ENCODE measurements at places on chromosomes 3 and 15.

DNA sequence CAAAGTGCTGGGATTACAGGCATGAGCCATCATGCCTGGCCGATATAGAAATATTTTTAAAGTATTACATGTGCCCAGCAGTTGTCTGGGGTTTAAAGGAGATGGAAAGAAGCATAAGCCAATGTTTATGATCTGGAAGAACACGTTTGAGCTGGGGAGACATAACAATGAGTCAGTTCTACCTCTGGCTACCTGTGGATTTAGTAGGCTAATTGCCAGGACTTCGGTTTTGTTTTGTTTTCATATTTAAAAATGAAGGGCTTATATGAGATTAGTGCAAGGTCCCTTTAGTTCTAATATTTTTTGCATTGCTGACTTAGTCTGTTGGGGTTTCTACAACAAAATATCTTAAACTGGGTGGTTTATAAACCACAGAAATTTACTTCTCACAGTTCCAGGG, 22.9 kb upstream of the TNFSF10 start:
- H3K27ac ChIP-seq: no peak overlapping the region
- no peak overlapping the region for H3K4me3 ChIP-seq
- H3K27me3 ChIP-seq: peaks cover 2% of the 10 kb centered on the region
- no peak for DNase-seq
- no peaks in the 10 kb centered on the region for H3K36me3 ChIP-seq

- no peak for DNase-seq
- H3K27me3 ChIP-seq: no peaks in the 10 kb centered on the region
- no peak overlapping the region for H3K4me3 ChIP-seq
- no peaks in the 10 kb centered on the region for H3K36me3 ChIP-seq
These were observed 84.8 kb upstream of the ICE2 start for GRCh38 chr15:60563539-60564404.

DNA sequence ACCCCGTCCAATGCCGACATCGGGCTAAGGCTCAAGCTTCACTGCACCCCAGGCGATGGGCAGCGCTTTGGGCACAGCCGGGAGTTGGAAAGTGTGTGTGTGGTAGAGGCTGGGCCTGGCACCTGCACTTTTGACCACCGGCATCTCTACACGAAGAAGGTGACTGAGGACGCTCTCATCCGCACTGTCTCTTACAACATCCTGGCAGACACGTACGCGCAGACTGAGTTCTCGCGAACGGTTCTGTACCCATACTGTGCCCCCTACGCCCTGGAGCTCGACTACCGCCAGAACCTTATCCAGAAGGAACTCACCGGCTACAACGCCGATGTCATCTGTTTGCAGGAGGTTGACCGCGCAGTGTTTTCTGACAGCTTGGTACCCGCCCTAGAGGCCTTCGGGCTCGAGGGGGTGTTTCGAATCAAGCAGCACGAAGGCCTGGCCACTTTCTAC, 1.0 kb downstream of the PDE12 start:
- no peaks in the 10 kb centered on the region for H3K36me3 ChIP-seq
- peaks cover 8% of the 10 kb centered on the region for H3K4me1 ChIP-seq
- peak overlapping the region; percentile 92 for H3K4me3 ChIP-seq
- DNase-seq: peak; percentile 32
- H3K27ac ChIP-seq: peak overlapping the region; percentile 99

GRCh38 chr15:25693321-25694238, 169.5 kb downstream of the ATP10A start:
- no peaks in the 10 kb centered on the region for H3K27me3 ChIP-seq
- H3K27ac ChIP-seq: no peak overlapping the region
- H3K4me3 ChIP-seq: no peak overlapping the region
- H3K36me3 ChIP-seq: no peaks in the 10 kb centered on the region

DNA sequence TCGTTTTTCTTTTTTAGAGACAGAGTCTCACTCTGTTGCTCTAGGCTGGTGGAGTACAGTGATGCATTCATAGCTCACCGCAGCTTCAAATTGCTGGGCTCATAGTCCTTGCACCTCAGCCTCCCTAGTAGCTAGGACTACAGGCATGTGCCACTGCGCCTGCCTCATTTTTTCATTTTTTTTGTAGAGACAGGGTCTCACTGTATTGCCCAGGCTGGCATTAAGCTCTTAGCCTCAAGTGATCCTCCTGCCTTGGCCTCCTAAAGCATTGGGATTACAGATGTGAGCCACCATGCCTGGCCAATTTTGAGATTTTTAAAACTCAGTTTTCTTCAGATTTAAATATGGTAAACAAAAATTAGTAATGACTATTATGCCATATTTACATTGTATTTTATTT, 29.0 kb downstream of the SKIL start:
- no peaks in the 10 kb centered on the region for H3K4me1 ChIP-seq
- H3K4me3 ChIP-seq: no peak overlapping the region
- DNase-seq: no peak
- H3K36me3 ChIP-seq: peaks cover 6% of the 10 kb centered on the region
- H3K27me3 ChIP-seq: no peaks in the 10 kb centered on the region

DNA sequence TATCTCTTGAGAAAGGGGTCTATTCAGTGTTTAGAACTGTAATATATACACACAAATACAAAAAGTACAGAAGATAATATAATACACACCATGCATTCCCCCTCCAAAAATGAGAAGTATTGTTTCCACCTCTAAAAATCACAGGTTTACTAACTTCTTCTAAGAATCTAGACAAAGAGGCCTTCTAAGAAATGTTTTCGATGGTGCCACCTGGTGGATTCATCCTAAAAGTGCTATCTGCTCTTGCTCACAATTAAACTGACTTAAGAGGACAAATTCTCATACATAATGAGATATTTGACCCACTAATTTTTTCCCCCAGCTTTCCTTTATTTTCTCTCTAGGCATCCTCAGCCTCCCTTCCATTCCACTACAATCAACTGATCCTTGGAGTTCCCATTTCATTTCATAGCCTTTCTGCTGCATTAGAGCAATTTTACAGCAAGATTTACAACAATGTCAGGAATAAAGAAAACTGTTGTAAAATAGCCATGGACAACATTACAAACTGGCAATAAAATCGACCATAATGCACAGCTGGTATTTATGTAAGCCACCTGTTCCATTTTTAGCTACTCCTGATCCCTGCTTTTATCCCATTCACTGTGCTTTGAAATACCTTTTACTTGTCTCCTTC, 124.6 kb downstream of the ARRDC4 start:
- no peaks in the 10 kb centered on the region for H3K4me1 ChIP-seq
- DNase-seq: no peak
- no peaks in the 10 kb centered on the region for H3K27me3 ChIP-seq
- peaks cover 6% of the 10 kb centered on the region for H3K36me3 ChIP-seq
- H3K27ac ChIP-seq: no peak overlapping the region
- H3K4me3 ChIP-seq: no peak overlapping the region

- H3K4me1 ChIP-seq: peaks cover 30% of the 10 kb centered on the region
- no peak for DNase-seq
- H3K27me3 ChIP-seq: peaks cover 5% of the 10 kb centered on the region
These were observed 553.5 kb upstream of the CCDC54 start for GRCh38 chr3:106823701-106824100.

DNA sequence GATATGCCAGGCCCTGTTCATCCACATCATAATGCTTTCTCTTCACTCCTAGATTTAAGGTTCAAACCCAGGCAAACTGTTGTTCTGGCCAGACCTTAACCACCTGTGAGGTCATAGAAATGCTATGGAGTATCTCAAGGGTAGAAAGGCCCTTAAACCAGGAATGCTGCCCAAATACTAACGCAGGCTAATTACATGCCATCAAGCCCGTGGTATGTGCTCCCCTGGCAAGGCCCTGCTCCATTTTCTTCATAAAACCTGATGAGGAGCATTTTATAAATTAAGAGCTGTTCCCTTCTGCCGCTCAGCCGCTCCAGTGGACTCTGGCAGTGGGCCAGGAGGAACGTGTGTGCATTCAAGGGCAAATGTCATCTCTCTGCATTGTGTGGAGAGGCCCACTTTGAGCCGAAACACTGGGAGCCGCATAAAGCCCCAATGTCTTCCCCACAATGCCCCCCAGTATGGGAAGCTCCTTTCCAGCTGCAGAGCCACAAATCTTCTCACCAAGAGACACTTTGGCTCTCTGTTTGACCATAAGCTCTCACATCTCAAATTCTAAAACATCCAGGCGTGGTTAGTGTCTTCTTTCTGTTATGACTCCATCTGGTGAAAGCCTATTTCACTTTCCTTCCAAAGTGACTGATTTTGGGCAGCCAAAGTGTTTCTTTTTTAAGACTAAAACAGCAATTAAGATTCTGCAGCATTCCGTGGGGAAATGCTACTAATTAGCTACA, 210.8 kb upstream of the NR2E3 start:
- H3K4me3 ChIP-seq: no peak overlapping the region
- H3K27me3 ChIP-seq: no peaks in the 10 kb centered on the region
- H3K36me3 ChIP-seq: no peaks in the 10 kb centered on the region

GRCh38 chr3:159971311-159971710, 17.3 kb upstream of the IL12A start:
- no peaks in the 10 kb centered on the region for H3K27me3 ChIP-seq
- no peaks in the 10 kb centered on the region for H3K36me3 ChIP-seq
- H3K4me3 ChIP-seq: no peak overlapping the region

- no peaks in the 10 kb centered on the region for H3K27me3 ChIP-seq
- H3K27ac ChIP-seq: no peak overlapping the region
- H3K4me3 ChIP-seq: no peak overlapping the region
- no peaks in the 10 kb centered on the region for H3K36me3 ChIP-seq
- DNase-seq: no peak
These were observed 5.7 kb downstream of the FILIP1L start for GRCh38 chr3:100108464-100109079.

DNA sequence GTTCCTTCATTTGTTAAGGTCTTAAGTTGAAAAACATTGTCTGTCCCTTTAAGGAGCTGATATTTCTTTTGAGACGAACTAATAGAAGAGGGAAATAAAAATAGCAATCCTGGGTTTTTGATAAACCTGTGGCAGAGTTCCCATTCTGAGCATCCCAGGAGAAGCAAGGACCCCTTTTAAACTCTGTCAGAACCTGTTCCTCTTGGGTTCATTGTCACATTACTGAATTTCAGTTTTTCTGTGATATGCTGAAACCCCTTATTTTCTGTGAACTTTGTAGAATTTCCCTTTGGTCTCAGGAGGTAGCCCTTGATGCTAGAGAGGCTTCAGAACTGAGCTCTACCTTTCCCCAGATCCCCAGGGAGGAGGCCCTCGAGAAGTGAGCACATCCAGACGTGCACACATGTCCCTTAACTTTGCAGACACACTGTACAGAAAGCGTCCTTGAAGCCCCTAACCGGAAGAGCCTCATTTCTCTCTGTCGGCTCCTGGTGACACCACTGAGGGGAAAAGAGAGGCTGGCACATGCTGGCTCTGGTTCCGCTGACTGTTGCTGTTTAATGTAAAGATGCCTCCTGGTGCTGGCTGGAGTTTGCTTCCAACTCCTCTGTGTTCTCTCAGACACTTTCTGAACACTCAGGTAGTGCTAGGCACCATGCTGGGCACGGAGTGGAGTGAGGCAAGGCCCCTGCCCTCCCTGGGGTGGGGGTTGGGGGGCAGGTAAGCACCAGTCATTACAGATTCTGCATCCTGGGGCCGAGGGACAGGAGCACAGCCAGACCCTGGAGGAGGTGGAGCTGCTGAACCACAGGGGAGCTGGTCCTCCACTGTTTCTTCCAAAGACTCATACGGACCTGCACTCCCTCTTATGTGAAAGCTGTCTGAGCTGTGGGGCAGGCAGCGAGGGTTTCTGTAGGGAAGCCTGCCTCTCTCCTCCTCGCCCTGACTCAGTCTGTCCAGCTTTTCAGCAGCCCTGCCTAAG, 77.5 kb downstream of the CHDH start:
- no peak for DNase-seq
- H3K4me1 ChIP-seq: peaks cover 10% of the 10 kb centered on the region
- no peak overlapping the region for H3K27ac ChIP-seq

- H3K27ac ChIP-seq: no peak overlapping the region
- no peaks in the 10 kb centered on the region for H3K27me3 ChIP-seq
- no peaks in the 10 kb centered on the region for H3K36me3 ChIP-seq
These were observed 3.4 kb upstream of the ZBED2 start for GRCh38 chr3:111598552-111598951.

- H3K27ac ChIP-seq: no peak overlapping the region
- H3K27me3 ChIP-seq: no peaks in the 10 kb centered on the region
- no peak overlapping the region for H3K4me3 ChIP-seq
- no peaks in the 10 kb centered on the region for H3K4me1 ChIP-seq
These were observed 47.3 kb upstream of the XRN1 start for GRCh38 chr3:142495103-142495502.

DNA sequence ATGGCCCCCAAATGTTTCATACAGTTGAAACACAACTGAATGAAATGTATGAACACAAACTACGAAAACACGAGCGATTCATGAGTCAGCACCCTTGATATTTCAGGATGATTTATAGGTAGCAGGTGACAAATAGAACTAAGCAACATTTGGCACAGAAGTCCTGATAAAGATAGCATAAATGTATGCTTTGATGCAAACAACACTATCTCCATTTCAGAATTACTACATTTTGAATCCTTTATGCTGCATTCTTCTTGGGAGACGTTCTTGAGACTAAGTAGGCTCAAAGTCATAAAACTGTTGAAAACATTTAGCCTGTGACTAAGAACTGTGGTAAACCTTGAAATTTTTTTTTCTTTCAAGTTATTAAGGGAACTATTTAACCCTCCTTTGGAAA, 200.3 kb upstream of the ICE2 start:
- H3K4me1 ChIP-seq: no peaks in the 10 kb centered on the region
- no peaks in the 10 kb centered on the region for H3K27me3 ChIP-seq
- DNase-seq: no peak
- no peak overlapping the region for H3K27ac ChIP-seq

DNA sequence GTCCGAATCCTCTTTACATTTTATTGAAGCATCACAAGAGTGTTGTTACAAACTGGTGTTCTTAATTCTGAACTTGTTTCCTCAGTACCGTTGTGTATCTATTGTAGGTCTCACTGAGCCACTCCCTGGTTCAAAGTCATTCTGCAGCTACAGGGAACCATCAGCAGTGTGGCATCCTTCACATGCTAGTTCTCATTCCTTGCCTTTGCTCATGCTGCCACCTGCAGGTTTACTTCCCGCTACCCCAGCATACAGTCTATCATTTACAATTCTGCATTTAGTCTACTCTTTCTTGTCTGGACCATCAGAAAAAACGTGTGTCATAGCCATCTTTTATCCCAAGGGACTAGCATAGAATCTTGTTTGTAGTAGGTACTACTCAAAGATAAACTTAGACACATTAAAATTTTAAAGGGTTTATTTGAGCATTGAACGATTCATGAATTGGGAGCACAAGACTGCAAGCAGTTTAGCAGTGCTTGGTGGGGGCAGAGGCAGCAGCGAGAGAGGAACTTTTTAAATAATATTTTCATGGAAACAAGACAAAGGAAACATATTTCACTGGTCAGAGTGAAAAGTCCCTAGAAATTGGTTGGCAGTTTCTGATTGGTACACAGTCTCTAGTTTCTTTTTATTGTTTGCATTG, 402.1 kb downstream of the CADM2 start:
- no peaks in the 10 kb centered on the region for H3K27me3 ChIP-seq
- H3K36me3 ChIP-seq: no peaks in the 10 kb centered on the region
- H3K27ac ChIP-seq: no peak overlapping the region
- H3K4me1 ChIP-seq: peaks cover 7% of the 10 kb centered on the region

GRCh38 chr15:39250460-39251186, 330.3 kb upstream of the THBS1 start:
- H3K36me3 ChIP-seq: no peaks in the 10 kb centered on the region
- H3K4me1 ChIP-seq: peaks cover 16% of the 10 kb centered on the region
- H3K27me3 ChIP-seq: peaks cover 1% of the 10 kb centered on the region
- DNase-seq: no peak
- no peak overlapping the region for H3K4me3 ChIP-seq
- H3K27ac ChIP-seq: no peak overlapping the region
